ENCODE measurements at places on chromosomes 6 and 20.

DNA sequence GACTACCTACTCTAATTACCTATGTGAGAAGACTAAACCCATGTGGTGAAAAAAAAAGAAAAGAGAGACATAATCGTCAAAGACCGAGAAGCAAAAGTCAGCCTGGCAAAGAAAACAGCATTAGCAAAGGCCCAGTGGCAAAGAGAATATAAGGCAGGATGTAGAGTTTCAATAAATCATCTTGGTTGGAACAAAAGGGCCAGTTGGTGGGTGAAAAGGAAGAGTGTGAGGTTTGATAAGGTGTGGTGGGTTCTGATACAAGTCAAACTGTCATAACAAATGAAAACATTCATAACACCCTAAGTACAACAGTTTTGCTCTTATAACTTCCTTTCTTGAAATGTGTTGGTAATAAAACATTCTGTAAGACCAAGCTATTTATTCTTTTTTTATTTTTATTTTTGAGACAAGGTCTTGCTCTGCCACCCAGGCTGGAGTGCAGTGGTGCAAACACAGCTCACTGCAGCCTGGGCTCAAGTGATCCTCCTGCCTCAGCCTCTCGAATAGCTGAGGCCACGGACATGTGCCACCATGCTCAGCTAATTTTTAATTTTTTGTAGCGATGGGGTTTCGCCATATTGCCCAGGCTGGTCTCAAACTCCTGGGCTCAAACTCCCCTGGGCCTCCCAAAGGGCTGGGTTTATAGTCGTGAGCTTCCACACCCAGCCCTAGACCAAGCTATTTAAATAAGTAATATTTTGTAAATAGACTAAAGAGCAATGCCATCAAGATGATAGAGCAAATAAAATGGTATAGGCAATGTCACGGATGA, 18.9 kb upstream of the GTF3C6 start:
- DNase-seq: no peak

DNA sequence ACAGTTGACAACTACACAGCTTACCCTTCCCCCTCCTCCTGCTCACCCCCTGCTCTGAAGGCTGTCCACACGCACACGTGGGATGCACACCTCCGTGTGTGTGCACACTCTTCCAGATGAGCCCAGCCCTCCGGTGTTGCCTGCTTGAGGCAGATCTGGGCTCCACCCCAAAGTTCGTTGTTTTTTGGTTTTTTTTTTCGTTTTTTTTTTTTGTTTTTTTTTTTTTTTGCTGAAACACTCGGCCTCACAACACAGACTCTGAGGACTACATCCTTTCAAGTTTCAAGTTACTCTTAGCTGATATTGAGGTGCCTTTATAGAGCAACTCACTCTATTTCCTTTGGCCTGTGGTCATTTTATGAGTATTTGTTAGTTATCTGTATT, 88.2 kb downstream of the RREB1 start:
- DNase-seq: no peak

- DNase-seq: no peak
These were observed 91.7 kb upstream of the MAP3K4 start for GRCh38 chr6:160899671-160900430.

- DNase-seq: no peak
These were observed 78.1 kb downstream of the RTN4IP1 start for GRCh38 chr6:106551155-106551554.

- DNase-seq: no peak
These were observed 56.0 kb downstream of the ISM1 start for GRCh38 chr20:13276945-13277541.

- DNase-seq: no peak
These were observed 58.6 kb downstream of the SNAI1 start for GRCh38 chr20:50041246-50041873.

GRCh38 chr6:137799950-137800568, 67.0 kb upstream of the TNFAIP3 start:
- no peak for DNase-seq

DNA sequence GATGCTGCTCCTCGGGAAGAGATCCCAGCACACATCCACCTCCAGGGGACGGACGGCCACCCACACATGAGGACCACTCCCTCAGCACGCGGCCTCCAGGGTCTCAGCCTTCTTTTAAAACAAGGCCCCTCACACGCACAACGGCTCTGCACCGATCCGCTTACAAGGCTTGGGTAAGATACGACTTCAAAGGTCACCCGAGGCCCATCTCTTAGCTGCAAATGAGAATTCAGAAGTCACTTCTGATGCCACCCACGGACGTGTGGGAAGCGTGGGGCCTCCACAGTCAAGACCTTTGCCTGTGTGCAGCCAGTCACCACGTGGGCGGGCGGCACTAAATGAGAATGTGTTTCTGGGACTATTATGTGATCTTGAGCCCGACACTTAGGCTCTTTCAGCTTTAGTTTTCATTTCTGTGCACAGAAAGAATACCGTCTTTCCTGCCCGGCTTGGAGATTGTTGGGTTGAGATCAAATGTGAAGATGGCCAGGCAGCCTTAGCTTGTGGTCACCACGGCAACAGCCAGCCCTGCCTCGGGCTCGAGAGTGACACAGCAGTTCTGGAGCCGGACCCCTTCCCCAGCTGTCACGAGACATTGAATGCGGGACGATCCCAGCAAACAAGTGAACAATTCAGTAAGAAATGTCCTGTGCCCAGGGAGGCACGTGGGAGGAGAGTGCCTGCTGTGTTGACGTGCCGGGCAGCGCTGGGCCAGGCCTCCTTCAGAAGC, 91.6 kb downstream of the RAMACL start:
- DNase-seq: no peak

- no peak for DNase-seq
These were observed 1.8 kb upstream of the VIP start for GRCh38 chr6:152748843-152749242.

DNA sequence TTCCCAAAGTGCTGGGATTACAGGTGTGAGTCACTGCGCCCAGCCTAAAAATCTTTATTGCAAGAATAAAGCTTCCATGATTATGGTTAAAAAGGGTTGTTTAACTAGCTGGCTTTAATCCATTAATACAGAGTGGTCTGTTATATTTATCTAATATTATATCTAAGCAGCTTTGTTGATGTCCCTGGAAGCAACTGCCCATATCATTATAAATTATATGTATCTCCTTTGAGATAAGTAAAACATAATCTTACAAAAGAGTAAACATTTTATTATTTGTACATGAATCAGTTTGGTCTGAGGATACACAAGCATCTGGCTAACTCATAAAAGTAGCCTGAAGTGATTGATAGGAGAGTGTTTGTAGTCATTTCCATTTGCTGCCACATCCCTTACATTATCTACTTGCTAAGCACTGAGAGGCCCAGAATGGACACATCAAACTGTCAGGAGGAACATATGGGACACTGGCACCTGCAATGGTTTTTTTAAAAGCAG, 46.9 kb downstream of the TRAF3IP2 start:
- no peak for DNase-seq

GRCh38 chr6:15021074-15021473, 224.8 kb upstream of the JARID2 start:
- DNase-seq: no peak

DNA sequence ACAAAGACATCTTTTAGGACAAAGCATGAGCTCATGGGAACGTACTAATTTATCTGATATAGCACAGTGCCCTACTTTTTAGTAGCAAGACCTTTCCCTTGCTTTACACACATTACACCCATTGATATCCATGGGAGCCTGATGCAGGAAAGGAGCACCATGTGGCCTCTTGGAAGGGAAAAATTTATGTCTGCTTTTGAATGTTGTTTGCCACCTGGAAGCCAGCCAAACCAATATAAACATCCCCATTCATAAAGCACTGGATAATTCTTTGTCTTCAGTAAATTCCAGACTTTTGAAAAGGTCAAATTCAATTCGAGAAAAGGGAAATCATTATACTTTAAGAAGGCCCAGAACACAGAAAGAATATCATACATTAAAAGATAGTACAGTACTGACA, 152.3 kb upstream of the BEND6 start:
- DNase-seq: no peak

DNA sequence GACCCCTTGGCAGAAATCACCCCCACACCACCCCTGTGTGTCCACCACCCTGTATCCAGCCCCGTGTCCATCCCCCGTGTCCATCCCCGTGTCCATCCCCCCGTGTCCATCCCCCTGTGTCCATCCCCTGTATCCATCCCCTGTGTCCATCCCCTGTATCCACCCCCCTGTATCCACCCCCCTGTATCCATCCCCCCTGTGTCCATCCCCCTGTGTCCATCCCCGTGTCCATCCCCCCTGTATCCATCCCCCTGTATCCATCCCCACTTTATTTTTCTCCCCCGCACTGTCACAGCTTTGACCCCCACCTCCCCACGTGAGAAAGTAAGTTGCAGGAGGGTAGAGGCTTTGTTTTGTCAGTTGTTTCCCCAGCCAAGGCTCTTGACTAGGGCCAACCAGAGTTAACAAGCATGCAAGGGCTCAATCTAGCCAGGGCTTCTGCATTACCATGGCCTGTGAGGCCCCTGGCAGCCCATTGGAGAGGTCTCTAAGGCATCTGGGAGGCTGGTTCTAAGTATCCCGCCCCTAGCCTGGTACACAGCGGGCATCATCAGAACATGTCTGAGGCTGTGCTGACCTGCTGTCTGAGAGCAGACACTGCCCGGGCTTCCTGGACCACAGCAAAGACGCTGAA, 18.1 kb upstream of the SIRPA start:
- no peak for DNase-seq

- DNase-seq: no peak
These were observed 215.1 kb downstream of the TBXT start for GRCh38 chr6:165952514-165952913.

GRCh38 chr6:101402622-101403031, 9.1 kb downstream of the GRIK2 start:
- DNase-seq: no peak
